Stimulated activated CD4-positive, alpha-beta T cell treated with anti-CD3 and anti-CD28 coated beads, Interleukin-12 subunit alpha, Interleukin-12 subunit beta, amount 100 ng/mL, for 48 hours (primary cell): ENCODE measurements at places on chromosomes 6 and 20.

GRCh38 chr6:116840091-116840490 lies 11.2 kb upstream of the GPRC6A start:
- DNase-seq = no peak

DNA sequence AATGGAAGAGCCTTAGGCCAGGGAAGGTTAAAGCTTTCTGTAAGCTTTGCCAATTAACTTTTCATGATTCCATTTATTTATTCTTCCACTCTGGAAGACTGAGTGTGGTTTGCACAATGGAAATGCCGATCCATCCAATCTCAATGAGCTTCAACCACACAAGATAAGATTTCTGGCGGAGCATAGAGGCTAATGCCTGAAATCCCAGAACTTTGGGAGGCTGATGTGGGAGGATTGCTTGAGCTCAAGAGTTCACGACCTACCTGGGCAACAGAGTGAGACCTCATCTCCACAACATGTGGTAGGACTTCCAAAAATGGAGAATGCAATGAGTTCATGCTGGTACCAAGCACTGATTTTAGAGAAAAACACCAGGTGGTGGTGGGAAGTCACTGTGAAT lies 6.2 kb downstream of the ENPP1 start:
- DNase-seq = no peak

DNA sequence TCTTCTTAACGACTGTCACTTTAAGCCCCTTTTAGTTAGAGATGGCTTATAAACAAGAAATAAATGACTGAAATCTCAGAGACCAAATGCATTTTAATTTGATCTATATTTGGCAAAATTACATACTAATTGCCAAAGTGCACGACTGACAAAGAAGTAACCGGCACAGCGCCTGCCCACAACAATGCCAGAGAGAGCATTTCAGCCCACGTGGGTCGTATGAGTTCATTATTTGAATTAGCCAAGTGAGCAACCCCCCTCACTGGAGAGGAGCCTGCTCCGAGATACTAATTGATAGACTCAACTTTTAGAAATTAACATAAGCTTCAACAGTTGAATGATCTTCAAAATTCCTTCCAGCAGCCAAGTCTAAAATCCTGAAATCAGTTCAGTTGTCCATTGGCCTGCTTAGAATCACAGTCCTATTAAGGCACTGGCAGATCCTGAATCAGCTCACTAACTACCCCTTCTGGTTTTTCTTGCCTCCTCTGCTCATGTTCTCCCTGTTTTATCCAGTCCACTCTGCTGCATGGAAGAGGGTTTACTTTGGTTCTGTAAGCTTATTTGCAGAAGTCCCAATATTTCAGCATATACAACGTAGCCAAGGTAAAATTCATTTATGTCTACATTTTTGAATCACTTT lies 519.1 kb upstream of the AGPAT4 start:
- no peak for DNase-seq

- DNase-seq = no peak
Measured at GRCh38 chr6:7954477-7955200, 44.1 kb upstream of the TXNDC5 start.

DNA sequence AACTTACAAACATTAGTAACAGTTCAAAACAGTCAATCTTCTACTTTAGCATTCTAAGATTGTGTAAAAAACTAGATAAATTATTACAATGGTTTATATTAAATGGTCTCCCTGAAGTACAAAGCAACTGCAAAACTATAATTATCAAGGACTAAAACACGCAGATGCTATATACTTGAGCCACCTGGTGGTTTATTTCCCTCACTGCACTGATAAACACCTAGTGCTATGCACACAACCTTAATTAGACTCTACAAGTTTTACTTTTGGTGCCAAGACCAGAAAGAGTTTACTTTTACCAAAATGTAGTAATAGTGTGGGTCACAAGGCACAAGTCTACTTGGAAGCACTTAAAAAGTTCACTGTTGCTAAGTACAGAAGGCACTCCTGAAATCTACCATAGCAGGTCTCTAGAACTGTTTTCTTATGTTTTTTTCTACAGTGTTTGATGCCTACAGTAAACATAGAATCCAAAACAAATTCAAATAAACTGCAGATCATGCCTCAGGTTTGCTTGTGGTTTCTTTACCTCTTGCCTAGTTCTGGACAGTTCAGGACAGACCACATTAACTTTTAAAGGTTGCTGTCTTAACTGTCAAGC lies 49.2 kb downstream of the GMDS start:
- DNase-seq = peak; percentile 6
